ENCODE measurements at places on chromosomes 1 and 21.

- DNase-seq, result peak; percentile 63
These were observed 83.5 kb downstream of the SYF2 start for GRCh38 chr1:25148673-25149300.

DNA sequence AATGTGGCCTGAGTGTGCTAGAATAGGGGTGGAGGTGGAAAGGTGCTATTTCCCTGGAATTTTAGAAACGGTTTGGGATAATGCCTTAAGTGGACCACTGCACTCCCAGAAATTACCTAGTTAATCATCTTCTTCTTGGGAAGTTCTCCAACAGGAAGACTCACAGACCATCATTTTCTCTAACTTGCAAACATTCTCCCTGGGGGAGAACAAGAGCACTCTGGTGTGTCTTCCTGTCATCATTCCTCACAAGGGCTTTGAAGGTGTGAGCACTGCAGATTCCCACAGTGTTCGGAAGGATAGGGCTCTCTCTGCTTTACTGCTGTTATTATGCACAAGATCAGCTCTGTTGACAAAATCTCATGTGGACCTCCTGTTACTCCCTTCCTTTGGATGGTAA is 54.9 kb upstream of the TSPAN2 start:
- no peak for DNase-seq

DNA sequence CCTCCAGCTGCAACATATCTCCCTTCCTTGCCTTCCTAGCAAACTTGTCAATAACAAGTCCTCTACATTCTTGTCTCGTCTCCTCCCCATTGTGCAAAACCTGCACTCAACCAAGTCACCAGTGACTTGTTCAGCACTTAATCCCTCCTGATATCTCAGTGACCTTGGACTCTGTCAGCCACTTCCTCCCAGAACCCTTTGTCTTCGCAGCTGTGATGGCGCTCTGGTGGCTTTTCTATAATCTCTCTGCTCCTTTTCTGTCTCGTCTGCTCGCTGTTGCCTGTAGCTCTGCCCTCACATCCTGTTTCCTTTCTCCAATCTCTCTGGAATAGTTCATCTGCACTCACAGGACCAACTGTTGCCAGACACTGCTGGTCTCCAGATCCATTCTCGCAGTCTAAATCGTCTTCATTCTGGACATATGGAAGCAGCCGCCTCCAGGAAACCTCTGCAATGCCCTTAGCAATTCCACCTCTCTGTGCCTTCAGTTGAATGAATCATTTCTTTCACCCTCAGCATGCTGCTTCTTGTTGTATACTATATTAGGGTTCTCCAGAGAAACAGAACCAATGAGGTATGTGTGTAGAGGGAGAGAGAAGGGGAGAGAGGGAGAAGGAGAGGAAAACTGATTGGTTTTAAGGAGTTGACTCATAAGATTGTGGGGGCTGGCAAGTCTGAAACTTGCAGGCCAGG is 17.4 kb upstream of the IFNAR2 start:
- peak; percentile 45 for DNase-seq

- no peak for DNase-seq
These were observed 99.8 kb downstream of the PTGER3 start for GRCh38 chr1:70947835-70948234.

DNA sequence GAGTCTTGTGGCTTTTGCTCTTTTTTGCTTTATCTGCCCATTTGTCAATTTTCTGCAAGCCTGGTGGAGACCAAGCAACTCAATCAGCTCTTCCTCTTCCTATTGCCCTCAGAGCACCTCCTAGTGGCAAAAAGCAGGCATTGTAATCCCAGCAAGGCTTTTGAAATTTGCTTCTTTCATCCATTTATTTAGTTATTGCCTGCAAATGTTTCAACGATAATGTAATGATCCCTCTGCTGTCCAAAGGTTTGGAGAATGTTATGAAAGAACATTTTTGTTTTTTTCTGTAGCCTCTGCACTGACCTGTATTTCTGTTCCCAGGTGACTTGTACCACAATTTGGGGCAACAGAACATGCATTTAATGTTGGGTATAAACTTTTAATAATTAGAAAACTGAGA is 127.8 kb downstream of the GABPA start:
- peak; percentile 38 for DNase-seq

DNA sequence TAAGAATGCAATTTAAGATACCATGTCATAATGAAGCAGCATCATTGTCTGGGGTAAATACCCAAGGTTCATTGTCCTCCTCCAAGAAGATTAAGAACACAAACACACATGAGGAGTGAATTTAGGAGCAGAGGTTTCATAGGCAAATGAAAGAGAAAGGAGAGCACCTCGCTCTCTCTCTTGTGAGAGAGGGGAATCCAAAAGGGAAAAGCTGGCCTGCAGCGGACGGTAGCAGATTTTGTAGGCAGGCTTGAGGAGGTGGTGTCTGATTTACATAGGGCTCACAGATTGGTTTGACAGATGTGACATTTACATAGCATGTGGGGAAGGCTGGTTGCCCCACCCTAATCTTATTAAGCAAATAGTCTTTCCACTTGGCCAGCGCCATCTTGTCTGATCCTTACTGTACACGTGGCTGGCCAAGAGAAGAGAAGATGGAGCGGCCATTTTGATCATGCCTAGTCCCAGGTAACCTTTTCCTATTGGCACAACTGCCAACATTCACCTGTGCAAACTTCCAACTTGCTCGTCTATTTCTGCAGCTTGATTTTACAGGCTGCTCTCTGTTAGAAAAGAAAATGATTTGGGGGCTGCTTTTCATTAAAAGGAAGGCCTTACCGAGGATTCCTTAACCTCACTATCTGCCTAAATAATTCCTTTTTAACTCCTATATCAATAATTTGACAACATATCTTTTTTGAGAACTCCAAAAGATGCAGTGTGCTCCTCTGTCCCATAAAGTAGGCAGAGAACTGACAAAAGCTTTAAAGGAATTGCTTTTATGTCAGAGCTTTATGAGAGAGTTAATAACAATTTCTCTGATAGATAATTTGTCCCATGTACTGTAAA is 16.0 kb upstream of the LRRC7 start:
- no peak for DNase-seq

- no peak for DNase-seq
These were observed 12.3 kb downstream of the ZMPSTE24 start for GRCh38 chr1:40270152-40270834.

DNA sequence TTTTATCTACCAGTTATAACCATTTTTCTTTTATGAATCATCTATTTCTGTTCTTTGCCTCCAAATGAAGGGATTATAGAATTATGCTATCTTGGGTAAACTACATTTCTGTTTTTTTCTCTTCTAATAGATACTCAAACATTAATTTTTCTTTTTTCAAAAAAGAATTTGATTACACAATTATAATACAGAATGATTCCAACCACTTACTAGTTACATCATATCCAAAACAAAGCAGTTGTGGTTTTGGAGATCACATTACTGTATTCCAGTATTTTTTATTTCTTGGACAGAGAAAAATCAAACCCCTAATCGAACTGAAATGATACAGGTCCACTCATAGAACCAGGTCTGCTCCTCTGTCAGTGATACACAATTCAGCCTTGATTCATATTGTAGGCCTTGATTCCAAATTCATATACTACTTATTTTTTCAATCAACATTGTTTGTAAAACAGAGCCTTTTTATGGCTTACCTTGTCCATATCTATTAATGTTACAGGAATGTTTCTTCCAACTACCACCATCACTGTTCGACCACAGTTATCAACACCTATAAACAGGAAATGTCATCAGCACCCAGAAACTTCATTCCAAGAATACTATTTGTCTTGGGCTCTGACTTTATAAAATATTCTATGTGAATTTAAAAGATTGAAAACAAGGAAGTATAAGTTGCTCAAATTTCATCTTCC is 43.2 kb downstream of the GDAP2 start:
- no peak for DNase-seq

- no peak for DNase-seq
These were observed 539 bp downstream of the CGN start for GRCh38 chr1:151511636-151512215.

- peak; percentile 82 for DNase-seq
These were observed at the start of gene PM20D1 for GRCh38 chr1:205849619-205850355. Gene PM20D1 (minus strand): TSS chr1:205850132. CDS start chr1:205850072, 60 bp downstream.

DNA sequence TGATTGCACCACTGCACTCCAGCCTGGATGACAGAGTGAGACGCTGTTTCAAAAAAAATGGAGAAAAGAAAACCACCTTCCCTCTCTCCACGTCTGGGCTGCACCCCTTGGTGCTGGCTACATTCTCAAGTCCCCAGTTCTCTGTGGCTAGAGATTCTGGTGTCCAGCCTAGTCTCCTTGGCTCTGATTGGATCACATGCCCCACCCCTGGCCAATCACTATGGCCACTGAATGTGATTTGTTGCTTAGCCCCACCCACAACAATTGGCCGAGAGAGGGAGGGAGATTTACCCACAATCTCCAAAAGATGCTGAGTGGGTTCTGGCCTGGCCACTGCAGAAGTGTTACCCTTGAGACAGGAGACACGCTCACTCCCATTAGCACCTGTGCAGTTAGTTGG is 39.4 kb downstream of the FHAD1 start:
- DNase-seq, result no peak

GRCh38 chr1:186301448-186301847 is 73.6 kb downstream of the TPR start:
- no peak for DNase-seq

- no peak for DNase-seq
These were observed 48.5 kb upstream of the TTC39A start for GRCh38 chr1:51378871-51379270.

GRCh38 chr1:52926864-52927211 is 238 bp upstream of the SCP2 start:
- no peak for DNase-seq

GRCh38 chr21:41827951-41828883 is 50.9 kb downstream of the PRDM15 start:
- no peak for DNase-seq

- no peak for DNase-seq
These were observed 19.3 kb downstream of the TTC39A start for GRCh38 chr1:51310871-51311613.

GRCh38 chr1:208235356-208235981 is 8.7 kb downstream of the PLXNA2 start:
- DNase-seq, result no peak

GRCh38 chr21:17462276-17462981 is 50.4 kb upstream of the CXADR start:
- no peak for DNase-seq

DNA sequence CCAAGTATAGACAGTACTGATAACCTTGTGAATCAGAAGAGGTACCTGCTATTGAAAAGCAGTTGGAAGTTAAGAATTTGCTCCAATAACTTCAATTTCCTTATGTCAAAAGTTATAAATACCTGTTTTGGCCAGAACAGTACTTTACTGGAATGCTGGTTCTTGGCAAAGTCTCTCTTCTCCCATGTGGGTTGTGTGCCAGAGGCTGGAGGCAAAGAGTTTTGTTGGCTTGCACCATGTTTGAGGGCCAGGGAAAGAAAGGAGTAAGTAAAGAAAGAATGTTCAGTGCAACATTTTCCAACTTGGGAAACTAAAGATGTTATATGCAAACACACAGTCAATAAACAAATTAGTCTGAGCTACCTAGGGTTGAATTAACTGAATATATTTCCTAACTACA is 67.0 kb upstream of the DYNLT5 start:
- DNase-seq, result no peak

DNA sequence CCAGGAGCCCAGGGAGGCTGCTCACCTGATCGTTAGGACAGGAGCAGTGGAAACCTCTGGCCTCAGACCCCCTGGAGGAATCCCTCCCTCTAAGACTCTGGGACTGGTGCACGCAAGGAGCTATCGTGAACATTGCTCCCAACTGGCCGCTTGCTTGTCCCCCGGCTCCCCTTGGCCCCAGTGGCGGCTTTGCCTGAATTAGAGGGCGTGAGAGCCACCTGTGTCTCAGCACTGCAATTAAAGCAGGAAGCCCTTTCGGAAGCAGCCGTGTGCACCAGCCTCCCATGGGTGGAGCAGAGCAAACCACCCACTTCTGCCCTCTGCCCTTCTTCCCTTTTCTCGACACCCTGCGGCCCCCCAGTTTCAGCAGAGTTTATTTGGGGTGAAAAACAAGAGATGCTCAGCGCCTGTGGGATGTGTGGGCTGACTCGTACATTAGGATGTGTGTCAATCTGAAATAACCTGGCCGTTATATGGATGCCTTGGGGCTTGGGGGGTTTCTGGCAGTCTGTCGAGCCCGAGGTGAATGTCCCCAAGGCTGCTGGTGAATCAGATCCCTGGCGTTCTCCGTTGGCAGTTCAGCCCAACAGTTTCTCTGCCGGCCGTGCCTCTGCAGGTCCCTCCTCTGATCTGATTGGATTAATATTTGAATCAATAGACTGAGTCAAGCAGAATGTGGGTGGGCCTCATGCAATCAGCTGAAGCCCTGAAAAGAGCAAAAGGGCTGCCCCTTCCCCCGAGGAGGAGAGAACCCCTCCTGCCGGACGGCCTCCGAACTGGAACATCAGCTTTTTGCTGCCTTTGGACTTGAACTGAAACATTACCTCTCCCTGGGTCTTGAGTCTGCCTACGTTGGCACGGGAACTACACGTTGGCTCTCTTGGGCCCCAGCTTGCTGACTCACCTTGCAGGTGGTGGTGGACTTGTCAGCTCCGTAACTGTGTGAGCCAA is 7.3 kb upstream of the UMODL1 start:
- peak; percentile 67 for DNase-seq

DNA sequence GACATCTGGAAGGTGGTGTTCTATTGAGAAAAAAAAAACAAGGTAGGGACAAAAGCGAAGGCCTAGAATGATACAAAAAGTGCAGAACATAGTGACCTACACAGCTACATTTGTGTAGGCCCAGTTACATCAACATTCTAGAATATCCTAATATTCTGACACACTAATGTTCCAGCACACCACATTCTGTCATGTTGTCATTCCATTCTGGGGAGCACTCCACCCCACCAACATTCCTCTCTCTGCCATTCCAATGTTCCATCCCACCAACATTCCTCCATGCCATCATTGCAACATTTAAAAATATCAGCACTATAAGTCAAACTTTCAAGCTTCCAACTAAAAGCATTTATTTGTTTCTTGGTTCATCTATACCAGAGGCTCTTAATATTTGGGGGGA is 28.5 kb downstream of the COA7 start:
- no peak for DNase-seq

- no peak for DNase-seq
These were observed 7.1 kb downstream of the PTGFRN start for GRCh38 chr1:116916533-116917445.

DNA sequence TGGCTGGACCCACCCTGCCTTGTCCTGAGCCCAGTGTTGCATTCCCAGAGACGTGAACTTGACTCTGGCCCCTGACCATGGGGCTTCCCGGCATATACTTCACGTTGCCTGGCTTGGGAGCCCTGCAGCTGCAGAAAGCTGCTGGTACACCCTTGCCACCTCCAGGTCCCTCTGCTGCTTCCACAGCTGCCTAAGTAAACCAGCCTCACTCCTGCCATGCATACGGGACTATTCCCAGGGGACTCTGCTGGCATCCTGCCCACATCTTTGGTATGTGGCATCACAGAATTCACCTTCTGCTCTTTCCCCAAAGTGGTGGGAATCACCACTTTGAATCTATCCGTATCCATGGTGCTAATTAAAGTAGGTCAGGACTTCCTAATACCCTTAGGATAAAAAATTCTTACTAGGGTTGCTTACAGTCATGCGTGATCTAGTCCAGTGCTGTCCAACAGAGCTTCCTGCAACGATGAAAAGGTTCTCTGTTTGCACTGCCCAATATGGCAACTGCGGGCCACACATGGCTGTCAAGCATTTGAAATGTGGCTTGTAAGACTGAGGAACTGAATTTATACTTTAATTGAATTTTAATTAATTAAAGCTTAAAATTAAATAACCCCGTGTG is 203.0 kb downstream of the GRIK3 start:
- DNase-seq, result no peak

All from activated CD8-positive, alpha-beta T cell treated with anti-CD3 and anti-CD28 coated beads, Interleukin-2, amount 10 ng/mL, durations not matched to agents 7 days and 5 days (primary cell).